ENCODE measurements at places on chromosomes 3 and 15.

DNA sequence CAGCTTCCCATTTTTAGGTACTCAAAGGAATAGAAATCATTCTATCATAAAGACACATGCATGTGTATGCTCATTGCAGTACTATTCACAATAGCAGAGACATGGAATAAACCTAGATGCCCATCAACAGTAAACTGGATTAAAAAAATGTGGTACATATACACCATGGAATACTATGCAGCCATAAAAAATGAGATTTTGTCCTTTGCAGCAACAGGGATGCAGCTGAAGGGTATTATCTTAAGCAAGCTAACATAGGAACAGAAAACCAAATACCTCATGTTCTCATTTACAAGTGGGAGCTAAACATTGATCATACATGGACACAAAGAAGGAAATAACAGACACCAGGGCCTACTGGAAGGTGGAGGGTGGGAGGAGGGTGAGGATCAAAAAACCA lies 33.1 kb upstream of the COL6A5 start:
- no peak for DNase-seq

GRCh38 chr3:128083396-128083795 lies 31.2 kb downstream of the SEC61A1 start:
- no peak for DNase-seq

GRCh38 chr15:60118626-60119025 lies 114.5 kb downstream of the FOXB1 start:
- no peak for DNase-seq

DNA sequence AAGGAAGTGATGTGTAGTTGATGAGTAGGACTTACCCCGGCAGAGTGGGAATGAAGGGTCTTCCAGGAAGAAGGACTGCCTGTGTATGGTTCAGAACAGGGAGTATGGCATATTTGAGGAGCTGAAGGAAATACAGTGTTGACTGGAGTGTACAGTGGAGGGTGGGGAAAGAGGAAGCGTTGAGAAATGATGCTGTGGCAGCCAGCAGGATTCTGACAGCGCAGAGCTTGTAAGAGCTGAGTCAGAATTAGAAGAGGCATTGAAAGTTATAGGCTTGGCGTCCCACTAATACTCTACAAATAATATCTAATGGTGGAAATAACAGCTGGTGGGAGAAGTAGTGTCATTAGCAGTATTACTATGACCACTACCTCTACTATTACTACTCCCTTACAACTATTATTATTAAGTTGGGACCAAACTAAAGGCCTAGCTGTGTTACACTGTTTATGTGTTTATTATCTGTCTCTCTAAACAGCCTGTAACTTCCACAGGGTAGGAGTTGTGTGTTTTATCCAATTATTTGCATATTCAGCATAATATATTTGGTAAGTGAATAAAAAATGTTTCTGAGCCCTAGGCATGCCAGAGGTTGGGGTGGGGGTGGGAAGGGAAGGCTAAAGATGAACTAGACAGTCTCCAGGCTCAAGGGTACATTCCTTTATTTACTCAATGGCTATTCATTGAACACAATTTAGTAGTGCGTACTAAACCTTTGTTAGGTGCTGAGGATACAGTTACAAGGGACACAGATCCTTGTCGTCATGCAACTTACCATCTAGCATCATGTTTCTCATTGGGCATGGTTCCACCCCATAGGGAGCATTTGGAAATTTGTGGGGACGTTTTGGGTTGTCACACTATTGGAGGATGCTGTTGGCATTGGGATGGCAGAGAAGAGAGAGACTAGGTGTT lies 428.8 kb upstream of the ONECUT1 start:
- DNase-seq, result no peak

- DNase-seq, result no peak
These were observed 85.3 kb downstream of the HHLA2 start for GRCh38 chr3:108381529-108382140.

GRCh38 chr3:32459450-32459849 lies 43.2 kb downstream of the CMTM6 start:
- no peak for DNase-seq

DNA sequence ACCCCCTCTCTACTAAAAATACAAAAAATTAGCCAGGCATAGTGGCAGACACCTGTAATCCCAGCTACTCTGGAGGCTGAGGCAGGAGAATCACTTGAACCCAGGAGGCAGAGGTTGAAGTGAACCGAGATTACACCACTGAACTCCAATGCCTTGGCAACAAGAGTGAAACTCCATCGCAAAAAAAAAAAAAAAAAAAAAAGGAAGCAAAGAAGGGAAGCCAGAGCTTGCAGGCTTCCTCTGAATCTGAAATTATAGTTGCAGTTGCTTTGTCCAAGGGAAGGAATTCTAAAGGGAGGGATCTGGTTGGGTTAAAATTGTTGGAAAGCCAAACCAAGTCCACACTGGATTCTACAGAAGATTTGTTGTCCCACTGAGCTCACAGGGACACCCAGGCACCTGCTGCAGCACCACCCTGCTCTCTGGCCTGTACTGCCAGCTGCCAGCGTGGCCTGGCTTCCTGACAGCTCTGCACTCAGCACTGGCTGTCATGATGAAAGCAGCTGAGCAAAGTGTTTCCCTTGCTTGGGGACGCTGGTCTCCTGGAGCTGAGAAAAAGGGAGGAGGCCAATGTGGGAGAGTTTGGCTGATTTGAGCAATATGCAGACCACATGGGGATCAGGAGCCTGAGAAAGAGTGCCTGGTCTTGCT lies 88.8 kb upstream of the HES1 start:
- no peak for DNase-seq

DNA sequence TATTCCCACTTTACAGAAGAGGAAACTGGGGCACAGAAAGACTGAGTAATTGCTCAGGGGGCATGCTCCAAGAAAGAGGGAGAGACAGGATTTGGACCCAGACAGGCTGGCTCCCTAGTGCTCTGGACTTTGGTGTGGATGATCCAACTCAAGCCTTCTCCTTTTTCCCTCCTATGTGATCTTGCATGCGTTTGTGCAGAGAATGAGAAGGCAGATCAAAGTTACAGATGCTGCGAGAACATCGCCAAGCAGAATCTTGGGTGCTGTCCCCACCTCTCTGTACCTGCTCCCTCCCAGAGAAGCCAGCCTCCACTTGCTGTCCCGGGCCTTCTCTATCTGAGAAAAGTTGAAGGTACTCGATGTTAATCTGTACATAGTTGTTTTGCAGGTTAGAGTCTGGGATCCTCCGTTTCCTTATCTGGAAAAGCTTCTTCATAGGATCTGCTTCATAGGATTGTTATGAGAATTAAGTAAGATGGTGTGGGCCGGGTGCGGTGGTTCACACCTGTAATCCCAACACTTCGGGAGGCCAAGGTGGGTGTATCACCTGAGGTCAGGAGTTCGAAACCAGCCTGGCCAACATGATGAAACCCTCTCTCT lies 10.2 kb downstream of the GNB5 start:
- no peak for DNase-seq

- no peak for DNase-seq
These were observed 16.8 kb upstream of the FMN1 start for GRCh38 chr15:33211176-33211808.
